Activated T-cell treated with anti-CD3 and anti-CD28 coated beads, Interleukin-2, amount 50 U/mL, for 4 hours (primary cell): ENCODE measurements at places on chromosomes 5 and 9.

- DNase-seq = no peak
Observed at GRCh38 chr5:143716881-143717280, 95.1 kb upstream of the HMHB1 start.

GRCh38 chr5:181134259-181134658, 3.3 kb upstream of the OR2V1 start:
- no peak for DNase-seq

DNA sequence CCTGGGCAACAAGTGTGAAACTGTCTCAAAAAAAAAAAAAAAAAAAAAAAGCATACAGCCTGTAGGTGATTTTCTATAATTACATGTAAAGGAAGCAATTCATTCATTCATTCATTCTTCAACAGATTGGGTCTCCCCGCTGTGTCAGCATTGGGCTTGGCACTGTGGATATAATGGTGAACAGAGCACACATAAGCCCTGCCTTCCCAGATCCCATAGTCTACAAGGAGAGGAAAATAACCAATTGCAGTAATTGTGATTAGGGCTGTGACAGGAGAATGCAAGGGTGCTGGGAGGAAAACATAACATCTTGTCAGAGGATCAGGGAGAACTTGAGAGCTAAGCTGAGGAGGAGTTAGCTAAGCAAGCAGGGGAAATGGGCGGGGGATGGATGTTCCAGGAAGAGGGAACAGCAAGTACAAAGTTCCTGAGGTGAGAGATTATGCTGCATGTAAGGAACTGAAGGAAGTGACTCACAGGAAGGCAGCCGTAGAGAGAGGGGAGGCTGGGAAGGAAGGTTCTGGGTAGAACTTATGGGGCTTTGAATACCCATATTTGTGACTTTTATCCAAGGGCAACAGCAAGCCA, 24.0 kb upstream of the KLF9 start:
- no peak for DNase-seq

DNA sequence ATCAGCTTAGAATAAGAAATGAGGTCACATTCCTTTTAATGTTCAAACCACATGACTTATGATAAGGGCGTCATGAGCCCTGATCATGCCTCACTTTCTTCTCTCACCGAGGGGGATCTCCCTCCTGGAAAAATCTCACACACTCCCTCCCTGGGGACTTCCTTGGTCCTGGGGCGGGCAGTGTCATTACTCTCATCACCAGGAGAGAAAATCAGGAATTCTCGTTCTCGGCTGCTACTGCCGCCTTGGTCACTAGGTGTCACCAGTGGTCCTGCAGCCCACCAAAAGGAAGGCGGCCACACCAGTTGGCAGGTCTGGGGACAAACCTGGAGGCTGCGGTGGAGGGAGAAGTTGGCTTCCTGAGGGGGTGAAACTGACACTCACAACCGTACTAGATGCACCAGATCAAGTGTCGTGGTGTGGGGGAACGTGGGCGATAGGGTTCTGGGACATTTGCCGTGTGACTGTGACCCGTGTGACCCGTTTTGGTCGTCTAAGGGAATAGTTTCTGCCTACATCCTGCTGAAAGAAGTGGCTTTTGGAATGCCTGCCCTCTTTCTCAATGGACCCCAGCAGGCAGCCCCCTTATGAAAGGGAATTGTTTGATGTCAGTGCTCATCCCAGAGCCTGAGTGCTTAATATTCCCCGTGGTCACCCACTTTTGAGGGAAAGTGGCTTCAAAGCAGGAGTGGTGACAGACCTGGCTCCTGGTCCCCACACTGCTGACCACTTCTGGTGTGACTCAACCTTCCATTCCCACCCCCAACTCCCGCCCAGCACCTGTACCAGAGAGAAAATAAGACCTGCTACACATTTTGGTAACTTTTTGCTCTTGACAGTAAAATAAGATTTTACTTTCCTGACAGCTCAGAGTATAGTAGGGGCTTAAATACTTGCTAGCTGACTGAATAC, 63.2 kb downstream of the ACER2 start:
- peak; percentile 26 for DNase-seq

- no peak for DNase-seq
Observed at GRCh38 chr5:39411061-39411460, 13.7 kb downstream of the DAB2 start.

DNA sequence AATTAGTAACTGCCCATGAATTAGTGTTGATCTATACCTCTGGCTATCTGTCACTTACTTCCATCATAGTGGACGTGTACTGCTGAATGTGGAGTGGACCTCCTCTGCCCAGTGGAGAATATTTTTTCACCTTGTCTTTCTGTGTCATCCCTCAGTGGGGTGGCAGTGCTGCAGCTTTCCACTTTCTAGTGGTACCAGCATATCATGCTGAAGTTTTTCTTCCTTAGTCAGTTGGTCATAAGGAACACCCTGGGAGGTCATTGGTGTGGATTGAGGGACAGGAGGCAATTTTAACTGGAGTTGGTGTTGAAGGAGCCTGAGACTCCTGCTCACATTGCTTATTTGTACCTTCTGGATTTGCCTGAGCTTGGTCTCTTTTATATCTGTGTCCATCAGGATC, 151.7 kb upstream of the ANKH start:
- DNase-seq = no peak

GRCh38 chr9:4228606-4229005, 71.3 kb downstream of the GLIS3 start:
- DNase-seq = no peak

- DNase-seq = no peak
Observed at GRCh38 chr9:26656003-26656870, 236.4 kb downstream of the CAAP1 start.

- DNase-seq = no peak
Observed at GRCh38 chr5:146076455-146076854, 28.9 kb downstream of the PLAC8L1 start.

DNA sequence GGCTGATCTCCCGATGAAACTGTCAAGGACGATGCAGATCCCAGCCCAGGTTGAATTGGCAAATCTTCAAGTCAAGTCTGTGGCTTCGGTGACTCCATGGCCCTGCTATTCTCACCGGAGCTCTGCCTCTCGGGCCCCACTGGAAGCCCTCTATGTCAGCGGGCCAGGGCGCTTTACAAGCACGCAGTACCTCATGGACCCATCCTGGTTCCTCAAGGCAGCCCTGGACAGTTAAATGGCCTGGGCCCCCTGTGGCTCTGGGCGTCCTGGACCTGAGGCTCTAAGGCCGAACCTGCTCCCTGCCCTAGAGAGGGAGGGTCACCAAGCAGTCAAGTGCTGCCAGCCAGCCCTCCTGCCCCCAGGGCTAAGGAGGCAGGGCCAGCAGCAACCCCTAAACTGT, 45.3 kb downstream of the STC2 start:
- no peak for DNase-seq

DNA sequence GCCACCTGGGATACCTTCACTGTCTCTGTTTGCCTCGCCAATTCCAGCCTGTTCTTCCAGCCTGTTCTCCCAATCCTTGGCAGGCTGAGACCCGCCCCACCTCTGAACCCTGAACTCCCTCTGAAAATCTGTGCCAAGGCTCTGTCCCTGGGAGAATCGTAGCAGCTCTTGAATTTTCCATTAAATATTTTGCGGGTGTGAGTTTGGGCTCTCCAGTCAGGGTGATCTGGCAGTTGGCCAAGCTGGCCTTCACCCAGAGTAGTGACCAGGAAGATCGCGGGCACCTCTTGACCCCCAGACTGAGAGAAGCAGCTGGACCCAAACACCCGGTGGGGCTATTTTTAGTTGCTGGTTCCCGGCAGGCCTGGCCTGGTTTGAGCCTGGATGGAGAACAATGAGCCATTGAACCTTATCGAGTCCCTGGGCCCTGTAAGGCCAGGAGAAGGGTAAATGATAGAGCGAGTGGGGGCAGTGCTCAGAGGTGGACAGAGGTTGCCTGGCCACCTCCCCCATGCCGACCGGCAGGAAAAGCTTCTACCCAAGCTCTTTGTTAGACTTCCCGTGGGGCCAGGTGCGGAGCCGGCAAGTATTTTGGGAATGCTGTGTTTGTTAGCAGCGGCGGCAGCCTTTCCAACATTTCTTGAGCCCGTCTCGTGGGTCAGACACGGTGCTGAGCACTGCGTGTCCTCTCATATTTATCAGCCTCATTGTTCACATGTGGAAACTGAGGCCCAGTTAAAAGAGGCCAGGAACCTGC, 146.2 kb downstream of the RGS3 start:
- no peak for DNase-seq

GRCh38 chr9:106482733-106483132, 380.2 kb upstream of the ZNF462 start:
- DNase-seq = no peak

DNA sequence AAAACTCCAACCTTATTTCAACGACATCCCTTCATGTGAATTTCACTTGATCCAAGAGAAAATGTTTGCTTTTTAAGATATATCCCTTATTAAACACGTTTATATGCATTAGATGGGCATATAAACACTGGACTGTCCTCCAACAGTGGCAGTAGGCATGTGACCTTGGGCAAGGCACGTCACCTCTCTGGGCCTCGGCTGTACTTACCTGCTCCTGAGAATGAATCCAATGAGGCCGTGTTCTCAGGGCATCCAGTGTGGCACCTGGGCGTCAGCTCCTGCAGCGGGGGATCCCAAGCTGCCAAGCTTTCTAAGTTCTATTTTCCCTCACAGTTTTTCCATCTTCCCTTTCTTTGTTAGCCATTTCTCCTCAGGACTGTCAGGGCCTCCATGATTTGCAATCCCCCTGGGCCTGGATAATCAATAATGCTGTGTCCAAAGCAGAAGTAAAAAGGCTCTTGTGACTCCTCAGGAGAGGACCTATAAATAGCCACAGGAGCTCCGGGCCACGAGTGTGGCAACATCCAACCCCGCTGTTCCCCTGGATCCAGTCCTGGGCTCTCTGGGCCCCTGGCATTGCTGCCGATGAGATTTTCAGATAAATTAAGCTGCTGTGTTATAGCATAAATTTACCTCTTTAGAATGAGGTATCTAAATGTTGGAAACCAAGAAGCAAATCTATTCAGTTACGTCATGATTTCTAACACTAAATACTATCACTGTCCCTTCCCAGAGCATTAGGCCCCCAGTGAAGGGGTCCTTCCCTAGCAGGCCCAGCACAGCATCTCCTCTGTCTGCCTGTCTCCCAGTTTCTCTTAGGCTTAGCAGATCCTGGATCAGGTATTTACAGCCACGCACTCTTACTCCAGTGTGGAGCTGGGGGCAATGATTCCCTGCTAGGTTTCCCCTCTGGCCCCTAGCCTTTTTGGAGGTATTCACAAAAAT, 76.8 kb downstream of the PTPN3 start:
- DNase-seq = no peak

- no peak for DNase-seq
Observed at GRCh38 chr5:142873831-142874230, 103.7 kb downstream of the ARHGAP26 start.

DNA sequence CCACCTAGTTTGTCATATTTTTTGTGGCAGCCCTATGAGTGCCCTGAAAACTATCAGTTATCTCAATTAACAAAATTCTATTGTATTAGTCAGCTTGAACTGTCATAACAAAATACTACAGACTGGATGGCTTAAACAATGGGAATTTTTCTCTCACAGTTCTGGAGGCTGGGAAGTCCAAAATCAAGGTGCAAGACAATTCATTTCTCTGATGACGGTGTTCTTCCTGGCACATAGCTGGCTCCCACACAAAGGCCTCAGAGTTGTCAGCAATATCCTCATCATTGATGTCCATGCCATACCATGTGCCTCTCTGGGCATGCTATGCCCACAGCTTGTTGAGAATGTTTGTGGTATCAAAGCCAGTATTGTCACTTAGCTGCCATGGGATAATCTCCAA, 691.9 kb downstream of the NR2F1-AS1 start:
- no peak for DNase-seq

- no peak for DNase-seq
Observed at GRCh38 chr5:13910637-13911288, 33.7 kb downstream of the DNAH5 start.

- no peak for DNase-seq
Observed at GRCh38 chr9:121821326-121821725, 169.9 kb downstream of the DAB2IP start.

- peak; percentile 99 for DNase-seq
Observed at GRCh38 chr9:128117613-128118471, 9.7 kb downstream of the PTGES2 start.

- peak; percentile 85 for DNase-seq
Observed at GRCh38 chr9:37592108-37592951, at the start of gene TOMM5. TOMM5 (minus strand) TSS chr9:37592597; CDS start chr9:37592532, 65 bp downstream.

GRCh38 chr5:36301858-36302603, at the start of gene RANBP3L:
RANBP3L (minus strand) TSS chr5:36301902; CDS start chr5:36301416, 486 bp downstream.
- no peak for DNase-seq
